HTR-8/SVneo (cell line): ENCODE measurements at places on chromosomes 3 and 15.

- DNase-seq = no peak
Measured at GRCh38 chr3:4019501-4019900, 220.3 kb downstream of the LRRN1 start.

DNA sequence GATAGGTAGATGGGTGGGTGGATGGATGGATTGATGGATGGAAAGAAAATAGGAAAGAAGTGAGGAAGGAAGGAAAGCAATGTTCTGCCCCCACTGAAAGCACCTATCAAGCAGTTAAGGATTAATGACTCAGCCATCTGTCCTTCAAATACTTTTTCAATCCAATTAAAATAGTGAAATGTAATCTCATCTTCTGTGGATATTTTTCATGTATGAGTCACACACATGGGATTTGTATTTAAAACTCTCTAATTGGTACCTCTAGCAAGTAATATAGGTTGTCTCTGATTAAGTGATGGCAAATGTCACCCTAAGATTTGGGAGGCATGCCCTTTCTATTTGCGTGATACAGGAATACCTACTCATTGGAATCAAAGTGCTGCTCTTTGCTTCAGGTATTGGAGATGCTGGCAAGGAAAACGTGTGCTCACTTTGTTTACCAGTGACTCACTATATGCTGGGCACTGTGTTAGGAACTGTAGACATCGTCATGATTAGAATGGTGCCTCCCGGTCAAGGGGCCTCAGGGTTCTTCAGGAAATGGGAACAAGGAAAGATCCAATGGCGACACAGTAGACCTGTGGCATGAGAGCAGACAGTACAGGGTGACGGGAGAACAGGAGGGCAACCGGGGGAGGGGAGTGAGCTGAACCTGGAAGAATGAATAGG is 230.1 kb downstream of the CLSTN2 start:
- DNase-seq = no peak

DNA sequence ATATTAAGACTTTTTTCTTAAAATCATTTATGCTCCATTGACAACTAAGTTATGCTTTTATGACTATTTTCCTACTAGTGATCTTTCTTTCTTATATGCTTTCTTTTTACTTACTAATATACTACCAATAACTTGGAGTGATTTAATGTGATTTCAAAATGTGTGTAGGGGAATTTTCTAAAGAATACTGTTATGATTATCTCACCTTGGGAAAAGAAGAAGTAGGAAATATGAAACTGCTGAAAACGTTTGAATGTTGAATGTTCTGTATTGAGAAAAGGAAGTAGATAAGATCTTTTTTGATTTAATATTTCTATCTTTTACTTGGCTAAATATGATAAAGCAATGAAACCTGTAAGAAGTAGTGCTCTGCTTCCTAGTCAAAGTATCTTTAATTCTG is 7.8 kb upstream of the CD200R1 start:
- no peak for DNase-seq

DNA sequence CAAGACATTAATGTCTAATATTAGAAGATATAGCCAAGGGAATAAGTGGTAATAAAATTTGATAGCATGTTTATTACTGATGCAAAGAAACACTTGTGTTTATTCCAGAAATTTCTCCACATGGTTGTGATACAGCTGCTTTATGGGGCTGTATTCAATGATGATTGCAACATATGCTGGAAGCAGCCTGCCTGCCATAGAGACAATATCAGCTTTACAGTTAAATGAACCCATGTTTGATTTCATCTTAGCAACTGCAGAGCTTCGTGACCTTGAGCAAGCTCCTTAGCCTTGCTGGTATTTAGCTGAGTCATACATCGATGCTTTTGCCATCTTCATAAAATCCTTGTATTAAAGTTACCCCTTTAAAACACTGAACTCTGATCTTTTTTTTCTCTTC is 168.1 kb upstream of the STAC start:
- DNase-seq = peak; percentile 8

DNA sequence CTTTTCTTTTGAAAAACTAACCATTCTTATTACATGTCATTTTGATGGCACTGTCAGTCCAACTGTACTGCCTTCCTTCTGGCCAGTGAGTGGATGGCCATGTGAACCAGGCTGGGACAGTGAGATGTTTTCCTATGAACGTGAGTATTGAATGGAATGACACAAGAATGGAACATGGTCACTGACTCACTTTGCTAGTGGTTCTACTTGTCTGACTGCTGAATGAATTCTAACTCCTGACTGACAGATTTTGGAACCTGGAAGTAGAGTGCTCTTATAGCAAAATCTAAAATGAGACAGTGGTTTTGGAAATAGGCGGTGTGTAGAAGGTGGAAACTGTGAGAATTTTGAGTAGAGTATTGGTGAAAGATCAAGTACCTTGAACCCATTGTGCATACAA is 606.9 kb upstream of the KCNMB2 start:
- no peak for DNase-seq

- DNase-seq = no peak
Measured at GRCh38 chr3:189260556-189261493, 89.1 kb downstream of the TPRG1 start.
